ENCODE measurements at places on chromosomes 11 and 22.

- no peak for DNase-seq
- H3K36me3 ChIP-seq, result no peaks in the 10 kb centered on the region
- no peaks in the 10 kb centered on the region for H3K4me1 ChIP-seq
- no peak overlapping the region for H3K4me3 ChIP-seq
Observed at GRCh38 chr22:23467721-23468294, 112.3 kb downstream of the IGLL1 start.

GRCh38 chr22:30193031-30193775, 53.4 kb downstream of the LIF start:
- peaks cover 15% of the 10 kb centered on the region for H3K36me3 ChIP-seq
- DNase-seq, result no peak
- H3K27ac ChIP-seq, result peak overlapping the region; percentile 88
- peaks cover 84% of the 10 kb centered on the region for H3K4me1 ChIP-seq

GRCh38 chr11:116563028-116563711, 209.6 kb downstream of the BUD13 start:
- H3K36me3 ChIP-seq, result no peaks in the 10 kb centered on the region
- DNase-seq, result no peak
- no peak overlapping the region for H3K27ac ChIP-seq
- H3K4me3 ChIP-seq, result no peak overlapping the region
- H3K4me1 ChIP-seq, result no peaks in the 10 kb centered on the region

GRCh38 chr11:112829971-112830654, 131.1 kb upstream of the NCAM1 start:
- no peaks in the 10 kb centered on the region for H3K36me3 ChIP-seq
- peaks cover 1% of the 10 kb centered on the region for H3K27me3 ChIP-seq
- no peak overlapping the region for H3K27ac ChIP-seq
- H3K4me1 ChIP-seq, result no peaks in the 10 kb centered on the region

DNA sequence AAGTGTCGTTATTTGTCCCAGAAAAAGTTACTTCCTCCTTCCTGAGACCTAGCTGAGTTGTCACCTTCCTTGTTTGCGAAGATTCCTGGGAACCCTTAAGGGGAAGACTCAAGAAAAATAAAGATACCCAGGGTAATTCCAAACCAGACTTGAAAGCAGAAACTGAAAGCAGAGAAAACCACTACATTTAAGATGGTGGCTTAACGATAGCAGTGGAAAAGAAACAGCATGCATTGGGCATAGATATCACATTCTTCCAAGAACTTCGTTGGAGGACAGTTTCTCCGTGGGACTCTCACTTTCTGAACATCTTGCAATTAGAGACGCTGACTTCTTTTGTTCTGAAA, 89.1 kb downstream of the FAM76B start:
- H3K4me3 ChIP-seq, result peak overlapping the region; percentile 79
- H3K27ac ChIP-seq, result peak overlapping the region; percentile 98
- peaks cover 19% of the 10 kb centered on the region for H3K36me3 ChIP-seq
- peaks cover 53% of the 10 kb centered on the region for H3K4me1 ChIP-seq
- no peaks in the 10 kb centered on the region for H3K27me3 ChIP-seq

DNA sequence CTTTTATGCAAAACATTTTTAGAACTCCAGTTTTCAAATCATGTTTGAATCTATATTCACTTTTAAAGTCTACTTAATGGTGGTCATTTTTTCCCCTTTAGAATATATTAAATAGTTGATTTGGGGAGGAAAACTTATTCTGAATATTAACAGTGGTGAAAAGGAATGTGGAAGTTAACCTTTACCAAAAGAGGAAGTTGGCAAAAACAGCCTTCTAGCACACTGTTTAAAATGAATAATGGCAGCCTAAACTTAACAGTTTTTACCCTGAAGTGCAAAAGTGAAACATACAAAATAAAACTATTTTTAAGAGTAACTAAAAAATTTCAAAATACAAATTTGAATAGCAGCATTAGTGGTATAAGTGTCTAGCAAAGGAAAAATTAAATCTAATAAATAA, 86.4 kb downstream of the GRK3 start:
- DNase-seq, result no peak
- peaks cover 17% of the 10 kb centered on the region for H3K4me1 ChIP-seq
- peaks cover 30% of the 10 kb centered on the region for H3K36me3 ChIP-seq
- no peak overlapping the region for H3K27ac ChIP-seq
- no peaks in the 10 kb centered on the region for H3K27me3 ChIP-seq

DNA sequence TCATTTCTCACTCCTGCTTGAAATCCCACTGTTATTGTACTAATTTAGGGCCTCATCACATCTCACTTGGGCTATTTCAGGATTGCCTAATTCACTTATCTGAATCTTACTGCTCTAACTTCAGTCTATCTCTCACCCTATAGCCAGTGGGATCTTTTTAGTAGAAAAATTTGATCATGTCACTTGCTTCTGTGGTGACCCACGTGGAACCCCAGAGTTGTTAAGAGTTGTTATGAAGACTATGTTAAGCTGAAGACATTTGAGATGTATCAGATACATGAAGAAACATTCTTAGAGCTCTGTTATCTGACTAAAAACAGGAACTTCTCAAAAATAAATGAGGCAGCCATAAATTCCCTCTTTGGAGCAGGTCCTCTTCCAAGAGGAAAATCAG, 1375.6 kb upstream of the TENM4 start:
- H3K27me3 ChIP-seq, result no peaks in the 10 kb centered on the region
- H3K27ac ChIP-seq, result no peak overlapping the region
- no peak overlapping the region for H3K4me3 ChIP-seq
- H3K4me1 ChIP-seq, result no peaks in the 10 kb centered on the region

GRCh38 chr22:39686178-39686620, 115.6 kb downstream of the CACNA1I start:
- H3K4me1 ChIP-seq, result peaks cover 4% of the 10 kb centered on the region
- DNase-seq, result no peak
- no peak overlapping the region for H3K4me3 ChIP-seq
- H3K27me3 ChIP-seq, result peaks cover 36% of the 10 kb centered on the region
- peaks cover 2% of the 10 kb centered on the region for H3K36me3 ChIP-seq

DNA sequence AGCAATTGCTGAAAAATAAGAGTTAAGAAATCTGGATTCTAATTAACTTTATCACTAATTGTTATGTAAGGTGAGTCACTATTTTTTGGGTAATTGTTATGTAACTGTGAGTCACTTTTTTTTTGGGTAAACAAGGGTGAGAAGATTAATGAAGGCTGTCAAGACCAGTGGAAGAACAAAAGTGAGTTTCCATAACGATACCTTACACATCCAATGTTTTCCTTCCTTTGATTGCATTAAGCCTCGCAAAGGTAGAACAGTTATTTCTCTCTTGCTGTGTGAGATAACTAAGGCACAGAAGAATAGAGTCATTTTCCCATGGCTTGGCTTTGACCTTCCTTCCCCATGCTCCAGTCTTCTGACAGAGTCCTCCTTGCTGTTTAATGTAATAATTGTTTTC, 374.7 kb downstream of the DDX10 start:
- DNase-seq, result no peak
- no peak overlapping the region for H3K4me3 ChIP-seq
- H3K27me3 ChIP-seq, result no peaks in the 10 kb centered on the region
- no peaks in the 10 kb centered on the region for H3K4me1 ChIP-seq
- H3K27ac ChIP-seq, result no peak overlapping the region
- H3K36me3 ChIP-seq, result no peaks in the 10 kb centered on the region

GRCh38 chr11:16408619-16409018, 52.3 kb upstream of the SOX6 start:
- H3K4me1 ChIP-seq, result peaks cover 2% of the 10 kb centered on the region
- no peak overlapping the region for H3K27ac ChIP-seq
- no peaks in the 10 kb centered on the region for H3K36me3 ChIP-seq
- H3K27me3 ChIP-seq, result no peaks in the 10 kb centered on the region
- no peak overlapping the region for H3K4me3 ChIP-seq

DNA sequence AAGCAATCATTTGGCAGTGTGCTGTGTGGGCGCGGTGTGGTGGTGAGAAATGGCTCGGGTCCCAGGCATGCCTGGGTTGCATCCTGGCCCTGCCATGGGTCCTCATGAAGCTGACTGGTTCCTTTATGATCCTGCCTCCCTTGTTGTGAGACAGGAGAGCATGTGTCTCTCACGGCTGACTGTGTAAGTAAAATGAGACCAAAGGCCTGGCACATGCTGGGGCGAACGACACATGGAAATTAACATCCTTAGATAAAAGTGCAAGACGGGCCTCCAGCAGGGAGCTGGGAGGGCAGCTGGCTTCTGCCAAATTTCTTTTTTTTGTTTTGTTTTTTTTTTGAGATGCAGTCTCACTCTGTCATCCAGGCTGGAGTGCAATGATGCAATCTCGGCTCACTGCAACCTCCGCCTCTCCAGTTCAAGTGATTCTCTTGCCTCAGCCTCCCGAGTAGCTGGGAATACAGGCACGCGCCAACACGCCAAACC, 9.4 kb upstream of the FBLN1 start:
- no peaks in the 10 kb centered on the region for H3K4me1 ChIP-seq
- DNase-seq, result no peak
- peaks cover under 1% of the 10 kb centered on the region for H3K27me3 ChIP-seq
- H3K36me3 ChIP-seq, result no peaks in the 10 kb centered on the region
- H3K4me3 ChIP-seq, result no peak overlapping the region

GRCh38 chr11:61645179-61645868, 34.9 kb upstream of the DAGLA start:
- H3K27ac ChIP-seq, result no peak overlapping the region
- H3K27me3 ChIP-seq, result peaks cover 3% of the 10 kb centered on the region
- no peak for DNase-seq
- H3K36me3 ChIP-seq, result no peaks in the 10 kb centered on the region

DNA sequence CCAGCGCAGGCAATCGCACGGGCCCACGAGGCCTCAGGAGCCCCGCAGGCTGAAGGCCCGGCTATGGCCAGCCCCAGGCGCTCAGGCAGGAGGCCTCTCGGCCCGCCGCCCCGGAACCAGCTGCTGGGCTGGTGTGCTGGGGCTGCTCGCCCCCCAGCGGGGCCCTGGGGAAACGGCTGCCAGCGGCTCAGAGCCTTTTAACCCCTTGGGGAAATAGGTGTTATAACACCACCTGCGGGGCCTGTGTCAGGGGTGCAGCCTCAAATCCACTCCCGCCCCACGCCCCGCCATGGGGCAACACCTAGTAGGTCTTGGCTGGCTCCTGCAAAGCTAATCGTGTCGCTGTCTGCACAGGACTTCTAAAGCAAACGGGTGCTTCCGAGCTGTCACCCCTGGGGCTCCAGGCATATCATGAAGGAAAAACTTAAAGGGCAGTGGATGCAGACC, 237.4 kb downstream of the TTC28 start:
- peak overlapping the region; percentile 81 for H3K27ac ChIP-seq
- H3K4me1 ChIP-seq, result peaks cover 20% of the 10 kb centered on the region
- DNase-seq, result peak; percentile 93
- H3K27me3 ChIP-seq, result peaks cover 19% of the 10 kb centered on the region
- H3K4me3 ChIP-seq, result peak overlapping the region; percentile 86

- H3K36me3 ChIP-seq, result peaks cover 5% of the 10 kb centered on the region
- H3K27ac ChIP-seq, result no peak overlapping the region
- H3K27me3 ChIP-seq, result no peaks in the 10 kb centered on the region
- no peak overlapping the region for H3K4me3 ChIP-seq
- H3K4me1 ChIP-seq, result peaks cover 24% of the 10 kb centered on the region
- no peak for DNase-seq
Observed at GRCh38 chr11:123098990-123099389, 37.1 kb upstream of the HSPA8 start.

GRCh38 chr11:123434262-123434661, 4.2 kb downstream of the GRAMD1B start:
- no peaks in the 10 kb centered on the region for H3K27me3 ChIP-seq
- H3K4me1 ChIP-seq, result peaks cover 69% of the 10 kb centered on the region
- peaks cover 60% of the 10 kb centered on the region for H3K36me3 ChIP-seq
- H3K27ac ChIP-seq, result peak overlapping the region; percentile 73

- no peaks in the 10 kb centered on the region for H3K4me1 ChIP-seq
- no peaks in the 10 kb centered on the region for H3K36me3 ChIP-seq
- H3K27ac ChIP-seq, result no peak overlapping the region
- DNase-seq, result no peak
Observed at GRCh38 chr22:48808038-48808960, 1019.4 kb downstream of the BRD1 start.

GRCh38 chr11:65810046-65810868, 23.4 kb downstream of the OVOL1 start:
- H3K27me3 ChIP-seq, result peaks cover 15% of the 10 kb centered on the region
- H3K4me3 ChIP-seq, result no peak overlapping the region
- H3K4me1 ChIP-seq, result peaks cover 3% of the 10 kb centered on the region

- H3K36me3 ChIP-seq, result no peaks in the 10 kb centered on the region
- peaks cover 35% of the 10 kb centered on the region for H3K27me3 ChIP-seq
- H3K27ac ChIP-seq, result no peak overlapping the region
- no peaks in the 10 kb centered on the region for H3K4me1 ChIP-seq
Observed at GRCh38 chr22:28500006-28500405, 179.6 kb downstream of the TTC28 start.

DNA sequence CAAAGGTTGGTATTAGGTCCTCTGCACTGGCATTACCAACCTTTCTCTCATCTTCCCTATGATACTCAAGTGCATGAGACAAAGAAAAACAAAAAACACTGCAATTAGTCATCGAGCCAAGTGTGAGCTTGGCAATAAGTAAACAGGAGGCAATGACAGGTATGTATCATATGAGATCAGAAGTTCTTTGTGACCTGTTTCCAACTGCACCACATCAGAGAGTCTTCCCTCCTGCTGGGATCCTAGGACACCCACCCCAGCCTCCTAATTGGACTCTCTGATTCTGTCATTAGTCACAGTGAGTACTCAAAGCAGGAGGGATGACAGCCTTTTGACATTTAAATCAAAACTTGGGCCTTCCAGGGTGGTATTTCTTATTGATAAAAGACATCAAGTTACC, 7.8 kb upstream of the JAML start:
- H3K4me1 ChIP-seq, result peaks cover 53% of the 10 kb centered on the region
- H3K27ac ChIP-seq, result no peak overlapping the region
- peaks cover 67% of the 10 kb centered on the region for H3K36me3 ChIP-seq
- H3K4me3 ChIP-seq, result peak overlapping the region; percentile 10

DNA sequence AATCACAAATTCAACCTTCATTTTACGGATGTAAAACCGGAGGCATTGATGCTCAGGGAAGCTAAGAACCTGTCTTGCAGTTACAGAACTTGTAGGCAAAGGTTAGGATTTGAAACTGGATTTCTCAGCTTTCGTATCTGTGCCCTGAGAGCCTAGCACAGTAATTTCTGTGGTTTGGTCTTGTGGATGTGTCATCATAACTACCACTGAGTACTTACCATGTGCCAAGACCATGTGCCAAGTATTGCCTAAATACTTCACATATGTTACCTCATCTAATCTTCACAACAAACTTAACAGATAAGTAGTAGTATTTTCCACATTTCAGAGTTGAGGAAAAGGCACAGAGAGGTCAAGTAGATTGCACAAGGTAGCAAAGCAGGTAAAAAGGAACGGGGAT, 140.7 kb downstream of the NXPE2 start:
- no peaks in the 10 kb centered on the region for H3K36me3 ChIP-seq
- no peaks in the 10 kb centered on the region for H3K27me3 ChIP-seq
- no peak overlapping the region for H3K4me3 ChIP-seq

GRCh38 chr22:23408321-23408720, 171.8 kb downstream of the IGLL1 start:
- no peak overlapping the region for H3K27ac ChIP-seq
- H3K27me3 ChIP-seq, result peaks cover 8% of the 10 kb centered on the region
- H3K4me1 ChIP-seq, result no peaks in the 10 kb centered on the region
- DNase-seq, result no peak

- peaks cover 65% of the 10 kb centered on the region for H3K4me1 ChIP-seq
- no peak overlapping the region for H3K4me3 ChIP-seq
- H3K36me3 ChIP-seq, result no peaks in the 10 kb centered on the region
- H3K27me3 ChIP-seq, result no peaks in the 10 kb centered on the region
Observed at GRCh38 chr11:75347781-75348566, 3.5 kb downstream of the ARRB1 start.

- no peaks in the 10 kb centered on the region for H3K27me3 ChIP-seq
- H3K27ac ChIP-seq, result no peak overlapping the region
- H3K4me1 ChIP-seq, result peaks cover 2% of the 10 kb centered on the region
- no peaks in the 10 kb centered on the region for H3K36me3 ChIP-seq
Observed at GRCh38 chr22:36936362-36937116, 23.1 kb downstream of the CSF2RB start.

GRCh38 chr11:14378171-14378570, 19.2 kb upstream of the RRAS2 start:
- no peak for DNase-seq
- no peak overlapping the region for H3K27ac ChIP-seq
- H3K4me1 ChIP-seq, result peaks cover 42% of the 10 kb centered on the region
- no peak overlapping the region for H3K4me3 ChIP-seq
- H3K27me3 ChIP-seq, result peaks cover 30% of the 10 kb centered on the region
